ENCODE measurements at places on chromosomes 2 and 18.
A peak's percentile ranks its signal among the peaks of the same experiment; 100 is the strongest.

GRCh38 chr2:88253375-88253774, 83.2 kb downstream of the THNSL2 start:
- no peak for DNase-seq

DNA sequence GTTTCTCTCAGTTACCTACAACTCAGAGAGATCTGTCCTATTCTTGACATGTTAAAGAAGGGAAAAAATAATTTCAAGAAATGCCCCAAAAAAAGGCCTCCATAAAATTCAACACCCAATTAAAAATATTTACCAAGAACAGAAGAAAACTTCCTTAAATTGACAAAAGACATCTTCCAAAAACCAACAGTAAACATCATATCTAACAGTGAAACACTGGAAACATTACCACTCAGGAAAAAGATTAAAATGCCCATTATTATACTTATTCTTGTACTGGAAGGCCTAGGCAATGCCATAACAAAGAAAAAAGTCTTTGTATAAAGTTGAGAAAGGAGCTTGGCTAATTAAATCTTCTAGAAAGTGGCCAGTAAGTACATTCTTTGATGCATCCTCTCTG, 7.2 kb downstream of the DTNB start:
- DNase-seq, result no peak

DNA sequence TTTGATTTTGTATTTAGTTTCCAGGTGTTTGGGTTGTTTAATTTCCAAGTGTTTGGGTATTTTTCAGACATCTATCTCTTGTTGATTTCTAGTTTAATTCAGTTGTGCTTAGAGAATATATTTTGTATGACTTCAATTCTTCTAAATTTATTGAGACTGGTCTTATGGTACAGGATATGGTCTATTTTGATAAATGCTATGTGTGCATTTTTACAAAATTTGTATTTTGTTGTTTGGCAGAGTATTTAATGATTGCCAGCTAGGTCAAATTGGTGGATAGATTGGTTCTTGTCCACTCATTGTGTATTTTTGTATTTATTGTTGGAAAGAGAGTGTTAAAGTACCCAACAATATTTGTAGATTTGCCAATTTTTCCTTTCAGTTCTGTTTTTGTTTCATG, 23.7 kb upstream of the LAMA1 start:
- DNase-seq, result no peak

GRCh38 chr2:135820003-135820618, 16.9 kb downstream of the LCT start:
- DNase-seq, result peak; percentile 27

- no peak for DNase-seq
Observed at GRCh38 chr2:235244255-235245220, 249.3 kb upstream of the AGAP1 start.

- DNase-seq, result no peak
Observed at GRCh38 chr2:107529146-107529545, 297.5 kb upstream of the RGPD4 start.

- DNase-seq, result no peak
Observed at GRCh38 chr2:85213404-85213803, 80.2 kb downstream of the TCF7L1 start.

DNA sequence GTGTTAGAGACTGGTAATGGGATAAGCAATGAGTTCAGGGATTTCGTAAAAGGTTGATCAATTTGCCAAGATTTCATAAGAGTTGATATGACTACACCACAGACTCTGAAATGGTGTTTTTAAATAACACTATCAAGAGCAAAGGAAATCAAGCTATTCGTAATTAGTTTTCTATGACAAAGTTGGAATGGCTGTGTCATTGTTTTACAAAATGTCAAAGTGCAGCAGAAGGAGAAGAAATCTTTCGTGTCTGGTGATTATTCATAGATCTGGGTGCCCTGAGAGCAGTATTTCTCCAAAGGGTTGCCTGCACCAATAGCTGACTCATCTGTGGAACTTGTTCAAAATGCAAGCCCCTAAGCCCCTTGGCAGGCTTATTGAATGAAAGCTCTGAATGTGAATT, 70.1 kb downstream of the NABP1 start:
- DNase-seq, result no peak

- DNase-seq, result no peak
Observed at GRCh38 chr2:225052703-225053102, 10.4 kb upstream of the DOCK10 start.

- no peak for DNase-seq
Observed at GRCh38 chr2:239502430-239503186, 101.8 kb upstream of the HDAC4 start.

GRCh38 chr2:88053296-88053695, 2.3 kb downstream of the KRCC1 start:
- DNase-seq, result no peak

DNA sequence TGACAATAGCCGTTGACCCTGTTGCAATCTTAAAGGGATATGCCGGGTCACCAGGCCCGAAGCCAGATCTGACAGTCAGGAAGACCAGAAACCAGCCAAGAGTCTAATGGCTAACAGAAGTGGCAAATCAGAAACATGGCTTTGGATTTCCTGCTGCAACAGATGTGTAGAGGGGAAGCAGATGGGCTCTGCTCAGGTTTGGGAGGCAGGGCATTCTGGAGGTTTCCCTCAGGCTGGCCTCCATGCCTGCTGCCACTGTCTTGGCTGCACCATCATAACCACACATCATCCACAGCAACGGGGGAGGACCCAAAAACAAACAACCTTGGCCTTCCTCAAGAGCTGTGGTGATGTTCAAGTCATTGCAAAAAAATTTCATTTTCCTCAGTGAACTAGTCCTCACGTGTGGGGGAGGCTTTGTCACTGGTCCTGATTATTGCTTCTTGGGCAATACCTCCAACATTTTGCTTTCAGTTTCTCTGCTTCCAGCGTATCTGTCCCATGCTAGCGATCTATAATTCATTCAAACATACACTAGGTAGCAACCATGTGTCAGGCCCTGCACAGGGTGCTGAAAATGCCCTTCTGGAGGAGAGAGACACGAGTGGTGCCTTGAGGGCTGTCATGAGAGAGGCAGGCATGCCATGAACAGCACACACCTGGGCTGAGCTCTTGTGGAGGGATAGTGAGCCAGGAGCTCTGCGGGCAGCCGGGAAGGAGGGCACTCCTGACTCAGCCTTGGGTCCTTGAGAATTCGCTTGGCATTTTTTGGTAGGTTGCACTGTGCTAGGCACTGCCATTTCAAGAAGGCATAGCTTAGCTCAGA, 48.2 kb upstream of the LGALSL start:
- DNase-seq, result no peak

DNA sequence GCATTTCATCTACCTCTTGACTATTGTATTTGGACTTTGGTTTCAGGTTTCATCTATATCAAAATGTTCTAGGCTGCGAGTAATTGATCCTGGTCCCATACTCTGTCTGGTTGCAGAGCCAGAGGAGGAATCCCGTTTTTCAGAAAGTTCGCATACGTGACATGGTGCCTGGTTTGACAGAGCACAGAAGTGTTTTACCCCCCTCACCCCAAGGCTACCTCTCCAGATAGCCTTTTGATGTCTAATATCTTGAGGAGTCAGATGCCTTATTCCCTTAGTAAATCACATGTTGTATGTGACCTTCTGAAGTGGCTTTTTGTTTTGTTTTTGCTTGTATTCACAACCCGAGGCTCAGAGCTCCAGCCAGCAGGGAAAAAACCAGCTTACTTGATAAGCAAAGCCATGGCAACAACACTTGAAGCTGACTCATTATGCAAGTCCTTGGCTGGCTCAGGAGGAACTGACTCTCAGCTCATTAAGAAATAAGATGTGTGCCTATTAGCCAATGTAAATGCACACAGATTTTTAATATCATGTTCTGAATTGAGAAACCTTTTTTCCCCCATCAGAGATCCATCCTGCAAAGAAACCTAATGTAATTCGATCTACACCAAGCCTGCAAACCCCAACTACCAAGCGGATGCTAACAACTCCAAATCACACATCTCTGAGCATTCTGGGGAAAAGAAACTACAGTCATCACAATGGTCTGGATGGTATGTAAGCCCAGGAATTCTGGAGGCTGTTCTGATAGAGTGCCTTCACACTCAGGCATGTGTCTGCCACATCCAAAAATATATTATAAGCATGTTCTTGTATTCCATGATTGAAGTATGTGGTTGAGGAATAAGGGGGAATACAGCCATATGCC, 41.4 kb downstream of the OXER1 start:
- DNase-seq, result no peak

DNA sequence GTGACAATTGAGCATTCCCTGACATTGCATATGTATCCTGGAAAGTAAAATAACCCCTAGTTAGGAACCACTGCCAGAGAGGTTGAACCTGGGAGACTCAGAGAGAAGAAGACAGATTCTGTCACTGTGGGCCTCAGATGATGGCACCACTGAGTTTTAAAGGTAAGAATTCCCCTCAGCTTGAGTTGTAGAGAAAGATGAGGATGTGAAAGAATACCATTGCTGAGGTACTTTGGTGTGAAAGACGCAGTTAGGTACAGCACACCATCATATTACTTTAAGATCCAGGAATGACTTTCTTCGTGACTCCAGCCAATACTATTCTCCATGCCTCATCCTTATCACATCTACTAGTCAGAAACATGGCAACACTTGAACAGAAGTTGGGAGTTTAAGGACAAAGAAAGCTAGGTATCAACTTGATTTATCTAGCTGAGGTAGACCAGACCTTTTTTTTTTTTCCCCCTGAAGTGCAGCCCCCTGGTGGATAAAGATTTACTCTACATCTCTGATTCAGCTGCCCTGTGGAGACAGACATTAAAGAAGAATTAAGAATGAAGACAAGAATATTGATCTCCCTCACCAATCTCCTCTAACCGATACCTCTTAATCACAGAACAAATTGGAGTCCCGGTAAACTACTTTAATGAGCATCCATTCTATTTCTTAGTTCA, 630.5 kb upstream of the FANCL start:
- DNase-seq, result no peak

DNA sequence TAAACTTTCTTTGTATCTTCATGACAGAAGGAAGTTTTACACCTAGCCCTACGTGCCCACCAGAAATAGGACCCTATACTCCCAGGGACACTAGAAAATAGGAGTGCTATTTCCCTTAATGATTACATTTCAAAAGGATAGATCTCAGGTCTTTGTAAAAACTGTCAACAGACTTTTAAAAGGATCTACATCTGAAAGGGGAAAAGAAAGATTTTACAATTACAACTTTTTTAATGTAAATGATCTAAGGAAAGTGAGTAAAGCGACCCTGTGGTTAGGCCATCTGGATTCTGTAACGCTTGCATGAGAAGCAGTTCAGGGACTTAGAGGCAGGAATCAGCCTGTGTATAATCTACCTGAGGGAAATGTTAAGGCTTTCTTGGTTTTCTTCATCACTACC, 431.8 kb upstream of the MC4R start:
- DNase-seq, result no peak

- DNase-seq, result no peak
Observed at GRCh38 chr2:11621410-11621809, 48.6 kb downstream of the NTSR2 start.

- no peak for DNase-seq
Observed at GRCh38 chr18:57455576-57456129, 20.5 kb downstream of the ONECUT2 start.

DNA sequence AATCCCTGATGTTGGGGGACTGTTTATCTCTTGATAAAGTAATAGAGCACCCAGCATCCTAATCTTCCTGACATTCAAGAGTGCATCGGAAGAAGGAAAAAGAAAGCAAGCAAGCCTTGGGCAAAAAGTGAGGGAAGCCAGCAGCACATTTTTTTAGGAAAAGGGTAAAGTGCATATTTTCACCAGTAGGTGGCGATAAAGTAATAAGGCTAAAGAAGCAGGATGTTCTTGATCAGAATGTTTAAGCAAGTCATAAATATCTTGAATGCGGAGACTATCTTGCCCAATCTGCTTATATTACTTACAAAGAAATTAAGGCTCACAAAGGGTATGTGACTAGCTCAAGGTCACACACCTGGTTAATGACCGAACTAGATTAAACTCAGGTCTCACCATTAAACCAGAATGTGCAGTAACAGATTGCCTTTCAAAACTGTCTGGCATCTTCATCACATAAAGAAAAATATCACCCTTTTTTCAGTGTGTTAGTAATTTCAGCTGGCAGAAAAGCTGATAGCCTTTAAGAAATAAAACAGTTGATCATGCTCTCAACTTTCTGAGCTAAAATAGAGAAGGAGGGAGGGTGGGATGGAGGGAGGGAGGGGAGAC, 83.8 kb downstream of the VIT start:
- no peak for DNase-seq

Measured in activated naive CD4-positive, alpha-beta T cell (primary cell).